Esophagus squamous epithelium (tissue), 5 donors: ENCODE measurements at places on chromosomes 5 and 9.

DNA sequence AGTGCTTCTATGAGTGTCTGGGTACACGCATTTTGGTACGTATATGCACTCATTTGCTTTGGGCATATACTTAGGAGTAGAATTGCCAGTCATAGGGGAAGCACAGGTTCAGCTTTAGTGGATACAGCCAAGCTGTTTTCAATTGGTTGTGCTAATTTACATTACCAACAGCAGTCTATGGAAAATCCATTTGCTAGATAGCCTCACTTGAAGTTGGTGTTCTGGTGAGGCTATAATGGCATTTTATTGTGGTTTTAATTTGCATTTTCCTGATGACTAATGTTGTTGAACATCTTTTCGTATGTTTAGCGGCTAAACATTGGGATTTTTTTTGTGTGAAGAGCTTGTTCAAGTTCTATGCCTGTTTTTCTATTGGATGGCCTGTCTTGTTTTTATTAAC is 76.8 kb upstream of the ANKH start:
- H3K27me3 ChIP-seq = no peaks in the 10 kb centered on the region
- no peaks in the 10 kb centered on the region for H3K4me1 ChIP-seq
- DNase-seq = no peak

DNA sequence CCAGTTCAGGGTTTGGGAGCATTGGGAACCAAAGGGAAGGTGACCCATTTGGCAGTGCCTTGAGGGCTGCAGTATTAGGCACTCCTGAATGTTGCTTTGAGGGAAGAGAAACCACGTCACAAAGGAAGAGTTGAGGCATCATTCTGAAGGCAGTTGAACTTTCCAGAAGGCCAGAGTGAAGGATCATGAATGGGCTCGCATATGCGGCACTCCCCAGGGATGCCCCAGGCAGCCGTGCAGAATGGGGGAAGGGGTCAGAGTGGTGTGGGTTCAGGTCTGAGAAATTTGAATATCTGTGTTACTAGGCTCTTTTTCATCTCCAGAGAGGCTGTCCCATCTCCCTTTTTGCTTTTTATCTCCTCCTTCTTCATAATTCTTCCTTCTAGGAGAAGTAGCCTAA is 60.6 kb upstream of the HMHB1 start:
- no peaks in the 10 kb centered on the region for H3K36me3 ChIP-seq
- no peaks in the 10 kb centered on the region for H3K4me1 ChIP-seq
- DNase-seq = no peak
- H3K4me3 ChIP-seq = no peak overlapping the region

DNA sequence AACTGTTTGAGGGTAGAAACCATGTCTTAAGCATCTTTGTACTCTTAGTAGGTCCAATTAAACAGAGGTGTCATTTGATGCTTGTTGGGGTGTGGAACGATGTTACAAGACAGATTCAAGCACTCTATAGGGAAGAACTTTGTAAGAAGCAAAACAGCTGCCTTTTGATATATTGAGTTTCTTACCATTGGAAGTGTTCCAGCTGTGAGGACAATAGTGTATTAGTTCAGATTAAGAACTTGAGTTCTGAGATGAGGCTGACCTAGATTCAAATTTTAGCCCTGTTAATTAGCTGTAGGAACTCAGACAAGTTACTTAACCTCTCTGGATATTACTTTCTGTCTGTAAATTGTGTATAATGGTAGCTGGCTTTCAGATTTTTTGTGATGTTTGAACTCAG is 19.6 kb upstream of the ZNF462 start:
- H3K27ac ChIP-seq = no peak overlapping the region
- no peak overlapping the region for H3K4me3 ChIP-seq
- H3K4me1 ChIP-seq = no peaks in the 10 kb centered on the region
- H3K36me3 ChIP-seq = no peaks in the 10 kb centered on the region
- no peaks in the 10 kb centered on the region for H3K27me3 ChIP-seq

DNA sequence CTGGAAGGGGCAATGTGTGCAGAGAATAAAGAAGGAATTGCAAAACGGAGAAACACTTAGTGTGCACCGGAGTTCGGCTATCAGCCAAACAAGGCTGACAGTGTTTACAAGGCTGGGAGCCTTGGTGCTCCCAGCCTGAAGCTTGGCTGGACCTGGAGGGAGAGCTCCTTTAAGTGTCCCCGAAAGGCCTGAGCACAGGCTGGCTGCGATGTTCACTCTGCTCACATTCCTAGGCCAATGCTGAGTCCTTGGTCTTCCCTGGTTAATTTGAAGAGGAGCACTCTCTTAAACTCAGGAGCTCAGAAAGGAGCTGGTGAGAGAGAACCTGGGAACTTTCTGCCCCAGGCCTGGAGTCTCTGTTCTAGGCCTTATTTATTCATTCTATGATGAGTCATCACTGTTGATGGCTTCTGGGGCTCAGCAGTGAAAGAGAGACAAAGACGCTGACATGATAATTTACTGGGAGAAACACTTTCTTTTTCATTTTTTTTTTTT is 88.6 kb upstream of the MYO10 start:
- no peak overlapping the region for H3K4me3 ChIP-seq
- no peaks in the 10 kb centered on the region for H3K4me1 ChIP-seq
- no peaks in the 10 kb centered on the region for H3K36me3 ChIP-seq

DNA sequence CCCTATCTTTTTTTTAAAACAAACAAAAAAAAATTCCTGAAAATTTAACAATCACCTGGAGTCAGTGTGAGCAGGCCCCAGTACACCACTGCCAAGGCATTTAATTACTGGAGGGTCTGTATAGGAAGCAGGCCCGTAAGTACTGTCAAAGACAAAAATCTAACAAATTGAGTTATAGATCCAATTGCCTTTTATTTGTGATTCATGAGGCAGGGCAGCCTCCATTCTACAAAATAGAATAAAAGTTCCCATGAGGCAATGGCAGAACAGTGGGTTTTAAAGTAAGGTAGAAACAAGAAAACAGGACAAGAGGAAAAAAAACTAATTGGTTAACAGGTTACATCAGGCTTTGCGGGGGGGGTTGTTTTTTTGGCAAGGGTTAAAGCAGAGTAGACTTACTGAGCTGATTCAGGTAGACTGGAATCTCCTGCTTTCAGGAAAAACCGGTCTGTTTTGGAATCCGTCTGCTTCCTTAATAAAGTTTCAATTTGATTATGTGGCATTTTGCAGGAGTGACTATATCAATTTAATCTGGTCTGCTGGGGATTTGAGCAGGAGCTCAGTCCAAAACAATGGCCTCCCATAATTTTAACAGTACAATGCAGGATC is 48.9 kb downstream of the AUH start:
- H3K27ac ChIP-seq = no peak overlapping the region
- no peak for DNase-seq
- no peaks in the 10 kb centered on the region for H3K27me3 ChIP-seq
- peaks cover 20% of the 10 kb centered on the region for H3K4me1 ChIP-seq
- no peaks in the 10 kb centered on the region for H3K36me3 ChIP-seq

- peaks cover 11% of the 10 kb centered on the region for H3K4me1 ChIP-seq
- H3K27ac ChIP-seq = no peak overlapping the region
- no peak for DNase-seq
- H3K4me3 ChIP-seq = no peak overlapping the region
Measured at GRCh38 chr5:154400678-154401077, 45.1 kb upstream of the SAP30L start.

DNA sequence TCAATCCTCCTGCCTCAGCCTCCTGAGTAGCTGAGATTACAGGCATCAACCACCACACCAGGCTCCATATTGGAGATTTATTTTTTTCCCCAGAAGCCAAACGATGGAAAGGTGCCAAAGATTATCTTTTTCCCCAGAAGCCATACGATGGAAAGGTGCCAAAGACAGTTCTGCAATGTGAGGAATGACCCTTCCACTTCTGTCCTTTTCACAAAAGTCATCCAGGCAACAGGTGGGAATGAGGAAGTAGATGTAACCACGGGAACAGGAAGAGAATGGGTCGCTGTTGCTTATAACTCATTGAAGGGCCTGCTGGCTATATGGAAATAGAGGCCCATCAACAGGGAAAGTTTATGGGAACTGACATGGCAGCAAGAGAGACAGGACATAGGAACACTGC is 233.7 kb upstream of the MSX2 start:
- no peak overlapping the region for H3K27ac ChIP-seq
- DNase-seq = no peak
- no peak overlapping the region for H3K4me3 ChIP-seq

GRCh38 chr9:89026876-89027275 is 35.6 kb downstream of the S1PR3 start:
- no peak overlapping the region for H3K27ac ChIP-seq
- H3K27me3 ChIP-seq = no peaks in the 10 kb centered on the region
- H3K36me3 ChIP-seq = no peaks in the 10 kb centered on the region
- no peak for DNase-seq
- no peak overlapping the region for H3K4me3 ChIP-seq

GRCh38 chr5:81313278-81313677 is 11.9 kb downstream of the ZCCHC9 start:
- H3K27ac ChIP-seq = no peak overlapping the region
- H3K36me3 ChIP-seq = peaks cover 5% of the 10 kb centered on the region
- no peaks in the 10 kb centered on the region for H3K27me3 ChIP-seq
- no peaks in the 10 kb centered on the region for H3K4me1 ChIP-seq

DNA sequence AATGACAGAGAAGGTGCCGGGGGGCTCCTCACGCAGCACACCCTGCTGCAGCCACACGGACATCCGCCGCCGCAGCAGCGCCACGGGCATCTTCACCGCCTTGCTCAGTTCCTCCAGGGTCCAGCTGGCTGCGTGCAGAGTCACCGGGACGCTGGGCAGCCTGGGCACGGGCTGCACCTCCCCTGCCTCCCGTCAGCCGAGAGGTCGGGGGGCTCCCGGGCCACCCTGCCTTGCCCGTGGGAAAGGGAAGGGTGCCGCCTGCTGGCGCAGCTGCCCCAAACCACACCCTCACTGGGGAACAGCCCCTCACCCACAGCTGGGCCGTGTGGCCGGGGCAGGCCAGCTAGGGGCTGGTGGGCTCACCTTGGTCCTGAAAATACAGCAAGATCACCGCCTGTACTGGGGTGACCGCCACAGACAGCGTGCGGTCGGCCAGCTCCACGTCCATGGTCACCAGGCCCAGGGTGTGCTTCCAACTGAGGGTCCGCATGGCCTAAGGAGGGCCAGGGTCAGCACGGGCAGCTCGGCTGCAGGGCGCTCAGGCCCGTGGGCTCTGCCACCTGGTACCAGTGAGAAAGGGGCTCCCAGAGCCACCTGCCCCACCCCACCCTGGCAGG is 3.6 kb upstream of the TMEM210 start:
- peaks cover 51% of the 10 kb centered on the region for H3K27me3 ChIP-seq
- H3K36me3 ChIP-seq = peaks cover 39% of the 10 kb centered on the region
- H3K4me1 ChIP-seq = peaks cover 2% of the 10 kb centered on the region
- no peak overlapping the region for H3K27ac ChIP-seq
- DNase-seq = no peak

DNA sequence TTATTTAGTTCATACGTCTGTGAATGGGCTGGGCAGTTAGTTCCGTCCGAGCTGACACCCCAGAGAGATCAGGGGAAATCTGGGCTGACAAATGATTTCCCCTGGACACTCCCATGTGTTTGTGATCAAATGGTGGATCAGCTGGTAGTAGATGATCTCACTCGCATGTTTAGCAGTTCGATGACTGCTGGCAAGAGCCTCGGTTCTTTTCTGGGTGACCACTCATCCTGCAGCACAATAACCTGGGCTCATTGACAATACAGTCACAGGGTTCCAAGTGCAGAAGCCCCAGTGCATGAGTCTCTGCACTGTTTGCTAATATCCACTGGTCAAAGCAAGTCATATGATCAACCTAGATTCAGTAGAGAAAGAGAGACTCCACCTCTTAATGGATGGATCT is 155.9 kb downstream of the NR2F1-AS1 start:
- no peaks in the 10 kb centered on the region for H3K27me3 ChIP-seq
- no peaks in the 10 kb centered on the region for H3K36me3 ChIP-seq
- H3K4me1 ChIP-seq = no peaks in the 10 kb centered on the region
- H3K27ac ChIP-seq = no peak overlapping the region
- DNase-seq = no peak

- no peak for DNase-seq
- H3K27ac ChIP-seq = peak overlapping the region; percentile 80
- H3K27me3 ChIP-seq = no peaks in the 10 kb centered on the region
- no peak overlapping the region for H3K4me3 ChIP-seq
- H3K36me3 ChIP-seq = peaks cover under 1% of the 10 kb centered on the region
Measured at GRCh38 chr5:80182809-80183580, 72.9 kb downstream of the SERINC5 start.

DNA sequence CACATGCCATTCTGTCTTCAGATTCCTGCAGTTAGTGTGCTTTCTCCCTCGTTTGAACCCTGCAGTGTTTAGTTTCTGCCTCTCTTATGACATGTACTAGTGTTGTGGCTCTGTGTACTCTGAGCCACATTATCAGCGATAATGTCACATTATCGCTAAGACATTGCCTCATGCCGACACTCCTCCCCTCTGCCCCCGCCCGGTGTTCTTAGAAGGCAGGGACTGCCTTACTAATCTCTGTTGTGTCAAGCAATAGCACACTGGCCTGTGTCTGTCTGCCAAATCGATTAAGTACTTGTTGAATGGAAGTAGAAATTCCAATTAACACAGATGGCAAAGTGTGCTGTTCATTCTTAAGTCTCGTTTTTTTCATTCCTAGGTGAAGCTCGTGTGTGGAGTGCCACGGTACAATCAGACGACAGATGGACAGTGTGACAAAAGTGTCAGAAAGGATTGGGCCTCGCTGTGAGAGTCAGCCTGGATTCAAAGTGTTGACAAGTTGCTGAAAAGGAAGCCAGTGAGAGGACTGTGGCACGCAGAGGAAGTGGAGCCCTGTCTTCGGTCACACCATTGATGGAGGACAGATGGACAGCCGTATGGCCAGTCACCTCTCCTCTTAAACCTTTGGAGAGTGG is 10.5 kb downstream of the PIK3R1 start:
- H3K4me1 ChIP-seq = peaks cover 29% of the 10 kb centered on the region
- no peak overlapping the region for H3K27ac ChIP-seq
- H3K27me3 ChIP-seq = no peaks in the 10 kb centered on the region
- no peak overlapping the region for H3K4me3 ChIP-seq
- no peak for DNase-seq
- H3K36me3 ChIP-seq = peaks cover 53% of the 10 kb centered on the region

DNA sequence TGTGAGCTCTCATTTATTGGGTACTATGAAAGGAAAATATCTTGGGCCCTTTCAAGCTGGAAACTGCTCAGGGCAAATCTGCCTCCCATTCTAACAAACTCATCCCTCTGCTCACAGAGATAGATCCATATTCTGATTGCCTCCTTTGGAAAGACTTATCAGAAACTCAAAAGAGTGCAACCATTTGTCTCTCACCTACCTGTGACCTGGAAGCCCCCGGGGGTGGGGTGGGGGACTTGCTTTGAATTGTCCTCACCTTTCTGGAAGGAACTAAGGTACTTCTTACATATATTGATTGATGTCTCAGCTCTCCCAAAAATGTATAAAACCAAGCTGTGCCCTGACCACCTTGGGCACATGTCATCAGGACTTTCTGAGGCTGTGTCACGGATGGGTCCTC is 125.3 kb downstream of the ATP10B start:
- no peak for DNase-seq
- no peak overlapping the region for H3K4me3 ChIP-seq
- no peaks in the 10 kb centered on the region for H3K4me1 ChIP-seq
- no peak overlapping the region for H3K27ac ChIP-seq
- H3K27me3 ChIP-seq = no peaks in the 10 kb centered on the region
- H3K36me3 ChIP-seq = no peaks in the 10 kb centered on the region

GRCh38 chr5:142758796-142759145 is 11.4 kb upstream of the ARHGAP26 start:
- no peak for DNase-seq
- no peaks in the 10 kb centered on the region for H3K27me3 ChIP-seq
- no peak overlapping the region for H3K4me3 ChIP-seq
- no peak overlapping the region for H3K27ac ChIP-seq
- H3K4me1 ChIP-seq = no peaks in the 10 kb centered on the region
